ENCODE measurements at places on chromosomes 1 and 21.

GRCh38 chr1:234149217-234149616, 224.0 kb upstream of the COA6 start:
- DNase-seq: no peak

- DNase-seq: no peak
Measured at GRCh38 chr1:223837206-223837605, 8.5 kb downstream of the TP53BP2 start.

DNA sequence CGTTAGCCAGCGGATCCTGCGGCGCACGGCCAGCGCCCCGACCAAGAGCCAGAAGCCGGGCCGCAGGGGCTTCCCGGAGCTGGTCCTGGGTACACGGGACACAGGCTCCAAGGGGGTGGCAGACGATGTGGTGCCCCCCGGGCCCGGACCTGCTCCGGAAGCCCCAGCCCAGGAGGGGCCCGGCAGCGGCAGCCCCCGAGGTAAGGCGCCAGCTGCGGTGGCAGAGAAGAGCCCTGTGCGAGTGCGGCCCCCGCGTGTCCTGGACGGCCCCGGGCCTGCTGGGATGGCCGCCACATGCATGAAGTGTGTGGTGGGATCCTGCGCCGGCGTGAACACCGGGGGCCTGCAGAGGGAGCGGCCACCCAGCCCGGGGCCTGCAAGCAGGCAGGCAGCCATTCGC, 24.2 kb downstream of the PANK4 start:
- no peak for DNase-seq

DNA sequence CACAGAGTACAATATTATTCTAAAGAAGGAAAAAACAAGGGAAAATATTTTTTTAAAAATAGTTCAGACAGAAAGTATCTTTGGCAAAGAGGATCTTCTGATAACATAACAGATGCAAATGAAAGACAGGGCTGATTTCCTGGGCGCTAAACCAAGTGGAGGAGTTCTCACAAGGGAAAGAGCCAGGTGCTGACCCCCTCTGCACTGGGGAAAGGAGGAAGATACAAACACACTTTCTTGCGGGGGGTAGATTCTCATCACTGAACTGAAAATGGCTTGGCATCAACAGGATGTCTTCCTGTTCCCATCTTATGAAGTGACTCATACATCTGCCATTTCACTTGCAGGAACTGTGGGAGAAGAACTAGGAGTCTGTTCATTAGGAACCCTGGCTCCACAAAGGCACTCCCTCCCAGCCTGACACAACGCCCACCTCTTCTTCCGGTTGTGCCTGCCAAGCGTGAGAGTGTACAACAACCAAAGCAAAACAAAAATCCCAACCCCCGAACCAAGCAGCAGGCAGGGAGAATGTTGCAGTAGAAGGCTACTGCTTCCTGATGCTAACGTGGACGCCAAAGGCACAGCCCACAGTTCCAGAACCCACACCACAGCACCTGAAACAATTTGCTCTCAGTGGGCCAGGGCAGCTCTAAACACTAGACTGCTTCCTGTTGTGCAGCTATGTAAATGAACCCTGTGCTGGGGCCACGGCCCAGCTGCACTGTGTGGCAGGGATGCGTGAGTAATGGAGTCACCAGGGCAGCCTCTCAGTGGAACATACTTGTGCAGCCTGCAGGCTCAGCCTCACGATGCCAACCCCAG, 51.0 kb downstream of the GADD45A start:
- peak; percentile 51 for DNase-seq

GRCh38 chr1:157407917-157408525, 144.3 kb downstream of the FCRL5 start:
- no peak for DNase-seq
